Stimulated activated CD4-positive, alpha-beta T cell treated with anti-CD3 and anti-CD28 coated beads, Interleukin-2, amount 100 ng/mL, for 48 hours (primary cell): ENCODE measurements at places on chromosomes 11 and 22.

DNA sequence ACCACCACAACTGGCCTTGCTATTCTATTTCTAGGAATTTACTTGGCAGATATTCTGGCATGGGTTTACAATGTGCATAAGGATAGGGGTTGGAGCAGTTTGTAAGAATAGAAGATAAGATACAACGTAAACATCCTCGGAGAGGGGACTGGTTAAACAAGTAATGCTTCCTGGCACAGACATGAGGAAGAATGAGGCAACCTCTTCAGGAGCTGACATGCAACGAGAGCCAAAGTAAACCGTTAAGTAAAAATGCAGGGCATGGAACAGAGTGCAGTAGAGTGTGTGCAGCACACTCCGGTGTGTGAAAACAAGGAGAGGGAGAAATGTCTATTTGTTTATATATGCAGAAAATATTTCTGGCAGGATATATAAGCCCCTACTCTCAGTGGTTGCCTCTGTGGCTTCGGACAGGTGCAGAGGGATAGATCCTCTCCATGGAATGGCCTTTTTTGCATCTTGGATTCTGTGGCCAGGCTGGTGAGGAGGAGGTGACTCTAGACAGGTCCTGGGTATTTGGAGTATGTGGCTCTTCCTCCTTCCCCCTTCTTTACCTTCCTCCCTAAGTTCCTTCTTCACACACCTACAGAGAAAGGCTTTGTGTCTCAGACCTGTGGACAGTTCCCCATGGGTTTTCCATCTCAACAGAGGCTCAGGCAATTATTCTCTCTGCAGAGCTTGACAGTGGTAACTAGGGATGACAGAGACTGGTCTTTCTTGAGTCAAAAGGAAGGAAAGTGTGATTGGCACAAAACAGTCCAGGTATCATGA lies 2.5 kb downstream of the RAB36 start:
- DNase-seq: no peak

GRCh38 chr11:27701355-27702105 lies 1.3 kb upstream of the BDNF start:
- DNase-seq: no peak

DNA sequence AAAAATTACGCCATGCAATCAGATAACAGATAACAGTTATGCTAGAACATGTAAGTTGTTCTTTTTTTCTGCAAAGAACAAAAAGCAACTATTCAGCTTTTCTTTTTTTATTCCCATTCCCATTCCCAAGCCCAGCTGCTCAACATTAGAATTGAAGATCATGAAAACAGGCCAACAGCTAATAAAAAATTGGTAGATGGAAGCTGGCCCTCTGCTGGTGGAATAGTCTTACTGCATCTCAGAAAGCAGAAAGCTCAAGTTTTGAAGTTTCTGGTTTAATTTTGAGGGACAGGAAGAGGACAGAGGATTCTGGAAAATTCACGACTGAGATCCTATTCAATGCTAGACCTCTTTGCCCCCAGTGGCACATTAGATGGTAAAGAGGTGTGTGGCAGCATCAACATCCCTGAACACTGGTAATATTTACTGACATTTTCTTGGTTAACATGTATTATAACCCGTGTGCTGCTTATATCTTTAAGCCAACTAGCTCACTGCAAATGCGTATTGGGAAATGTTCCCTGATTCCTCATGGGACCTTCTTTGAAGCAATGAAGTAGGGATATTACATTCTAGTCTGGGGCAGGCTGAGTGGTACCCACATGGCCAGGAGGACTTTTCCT lies 591.2 kb downstream of the OPCML start:
- no peak for DNase-seq

DNA sequence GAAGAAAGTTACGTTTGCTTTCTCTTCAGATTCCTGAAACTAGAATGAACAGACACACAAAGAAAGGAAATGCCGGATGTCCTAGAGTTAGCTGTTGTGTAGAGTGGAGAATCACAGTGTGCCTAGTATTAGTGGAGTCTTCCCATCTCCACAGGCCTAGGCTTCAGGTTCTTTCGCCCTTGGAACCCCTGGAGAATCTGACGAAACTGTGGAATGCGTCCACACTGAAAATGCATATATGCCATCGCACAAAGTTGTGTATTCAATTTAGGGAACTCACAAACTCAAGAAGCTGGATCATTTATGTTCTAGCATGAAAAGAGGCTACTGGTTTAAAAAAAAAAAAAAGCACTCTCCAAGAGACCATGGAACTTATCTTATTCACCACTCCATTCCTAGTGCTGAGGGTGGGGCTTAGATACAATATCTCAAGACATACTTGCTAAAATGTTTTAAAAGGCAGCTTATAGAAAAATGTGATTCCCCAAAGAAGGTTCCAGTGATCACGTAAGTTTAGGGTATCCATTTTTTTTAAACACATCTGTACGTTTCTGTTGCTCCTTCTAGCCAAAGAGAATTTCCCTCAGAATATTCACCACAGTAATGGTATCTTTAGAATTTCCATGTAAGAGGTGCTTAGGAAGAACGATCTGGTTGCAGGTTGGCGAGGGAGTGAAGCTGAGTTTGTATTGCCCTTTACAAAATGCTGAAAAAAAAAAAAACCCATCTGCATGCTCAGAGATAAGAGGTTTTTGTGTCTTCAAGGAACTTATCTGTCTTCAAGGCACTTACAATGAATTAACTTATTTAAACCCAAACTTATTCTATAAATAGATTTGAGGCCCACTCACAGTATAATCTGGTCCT lies 20.0 kb downstream of the MAML2 start:
- DNase-seq: no peak

DNA sequence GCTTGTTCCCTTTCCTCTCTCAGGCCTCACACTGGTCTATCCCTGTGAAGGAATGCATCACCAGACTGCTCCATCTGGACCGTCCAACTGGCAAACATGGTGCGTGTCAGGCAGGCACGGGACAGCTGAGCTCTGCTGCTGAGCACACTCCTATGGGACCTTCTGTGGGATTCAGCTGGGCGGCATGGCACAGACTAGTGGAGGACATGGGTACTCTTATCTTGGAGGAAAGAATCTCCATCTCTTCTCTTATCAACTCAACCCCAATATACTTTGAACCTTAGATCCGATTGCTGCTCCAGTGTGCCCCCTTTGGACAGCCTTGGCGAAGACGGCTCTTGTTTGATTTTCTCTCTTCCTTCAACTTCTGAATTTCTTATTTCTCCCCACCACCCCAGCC lies 593.6 kb downstream of the ETS1 start:
- no peak for DNase-seq

GRCh38 chr22:35879351-35879750 lies 149.3 kb downstream of the RBFOX2 start:
- no peak for DNase-seq

GRCh38 chr22:32584650-32585049 lies 110.0 kb downstream of the FBXO7 start:
- DNase-seq: no peak

DNA sequence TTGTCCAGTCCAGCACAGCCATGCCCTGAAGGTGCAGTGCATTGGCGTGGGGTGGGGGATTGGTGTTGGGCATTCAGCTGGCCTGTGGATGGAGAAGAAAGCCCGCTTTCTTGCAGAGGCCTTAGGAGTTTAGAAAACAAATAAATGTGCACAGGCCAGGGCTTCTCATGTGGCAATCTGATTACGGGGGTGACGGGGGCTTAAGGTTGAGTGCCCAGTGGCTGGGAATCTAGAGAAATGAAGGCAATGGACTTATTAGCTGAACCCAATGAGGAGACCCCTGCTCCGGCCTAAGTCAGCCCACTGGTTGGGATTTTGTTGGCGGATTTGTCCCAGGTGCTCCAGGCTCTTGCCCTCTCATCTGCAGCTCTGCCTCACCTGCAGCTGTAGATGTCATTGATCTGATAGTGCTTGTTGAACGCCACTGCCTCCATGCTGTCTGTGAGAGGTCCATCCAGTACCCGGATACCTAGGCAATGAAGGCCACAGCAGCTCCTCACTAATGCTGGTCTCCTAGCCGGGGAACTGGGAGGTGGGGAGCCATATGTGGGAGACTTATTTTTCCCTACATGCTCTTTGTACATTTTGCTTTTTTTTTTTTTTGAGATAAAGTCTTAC lies 6.2 kb downstream of the PCSK7 start:
- DNase-seq: no peak

DNA sequence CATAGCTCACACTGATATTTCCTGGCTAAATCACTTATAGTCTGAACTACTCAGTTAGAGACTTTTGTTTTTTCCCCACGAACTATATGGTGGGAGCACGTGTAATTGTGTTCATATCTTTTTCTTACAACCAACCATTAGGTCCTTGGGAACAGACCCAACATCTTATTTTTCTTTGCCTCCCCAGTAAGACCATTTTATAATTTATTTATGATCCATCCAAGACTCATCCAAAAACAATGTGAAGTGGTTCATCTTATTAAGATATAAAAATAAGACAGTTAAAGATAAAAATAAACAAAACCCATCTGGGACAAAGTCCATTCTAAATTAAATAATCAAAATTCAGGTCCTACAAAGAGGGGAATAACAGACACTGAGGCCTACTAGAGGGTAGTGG lies 90.8 kb downstream of the FAM168A start:
- no peak for DNase-seq

- no peak for DNase-seq
Measured at GRCh38 chr11:129443276-129443675, 67.6 kb downstream of the BARX2 start.

GRCh38 chr11:65439331-65440181 lies 17.0 kb downstream of the NEAT1 start:
- no peak for DNase-seq

GRCh38 chr11:86418106-86418505 lies 43.4 kb downstream of the CCDC81 start:
- DNase-seq: no peak

GRCh38 chr11:125433454-125434121 lies 62.5 kb downstream of the FEZ1 start:
- no peak for DNase-seq

DNA sequence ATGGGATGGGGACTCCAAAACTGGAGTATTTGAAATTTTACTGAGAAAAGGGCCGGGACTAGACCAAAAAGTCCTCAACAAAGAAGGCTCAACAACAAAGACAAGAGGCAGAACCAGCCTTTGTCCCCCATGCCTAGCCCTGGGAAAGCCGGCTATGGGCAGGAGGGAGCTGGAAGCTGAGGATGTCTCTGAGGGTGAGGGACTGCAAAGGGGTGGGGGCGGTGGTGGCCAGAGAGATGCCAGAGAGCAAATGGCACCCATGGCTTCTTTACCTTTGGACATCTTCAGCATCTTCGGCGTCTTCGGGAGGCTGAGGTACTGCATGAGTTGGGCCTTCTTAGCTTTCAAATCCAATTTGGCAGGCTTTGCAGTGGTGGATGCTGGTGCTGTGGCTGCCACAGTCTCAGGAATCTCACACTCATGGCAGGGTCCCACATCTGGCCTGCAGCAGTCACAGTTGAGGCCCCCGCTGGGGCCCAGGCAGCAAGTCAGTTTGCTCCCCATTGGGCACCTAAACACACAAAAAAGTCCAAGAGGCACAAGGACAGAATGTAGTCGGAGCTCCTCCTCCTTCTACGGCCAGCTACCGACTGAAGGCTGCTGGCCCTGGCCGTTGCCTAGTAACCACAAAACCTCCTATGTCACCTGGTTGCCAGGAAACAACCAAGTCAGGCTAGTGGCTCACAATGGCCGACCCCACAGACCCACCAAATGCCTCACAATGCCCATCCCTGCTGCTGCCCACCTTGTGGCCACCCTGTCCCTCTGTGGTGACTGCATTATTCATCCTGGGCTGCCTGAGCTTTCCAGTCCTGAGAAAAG lies at the start of gene C22orf42:
C22orf42 (minus strand) TSS at position 592 of the 822 bp plus-strand sequence; CDS start at position 504, 88 bp downstream.
- DNase-seq: no peak

DNA sequence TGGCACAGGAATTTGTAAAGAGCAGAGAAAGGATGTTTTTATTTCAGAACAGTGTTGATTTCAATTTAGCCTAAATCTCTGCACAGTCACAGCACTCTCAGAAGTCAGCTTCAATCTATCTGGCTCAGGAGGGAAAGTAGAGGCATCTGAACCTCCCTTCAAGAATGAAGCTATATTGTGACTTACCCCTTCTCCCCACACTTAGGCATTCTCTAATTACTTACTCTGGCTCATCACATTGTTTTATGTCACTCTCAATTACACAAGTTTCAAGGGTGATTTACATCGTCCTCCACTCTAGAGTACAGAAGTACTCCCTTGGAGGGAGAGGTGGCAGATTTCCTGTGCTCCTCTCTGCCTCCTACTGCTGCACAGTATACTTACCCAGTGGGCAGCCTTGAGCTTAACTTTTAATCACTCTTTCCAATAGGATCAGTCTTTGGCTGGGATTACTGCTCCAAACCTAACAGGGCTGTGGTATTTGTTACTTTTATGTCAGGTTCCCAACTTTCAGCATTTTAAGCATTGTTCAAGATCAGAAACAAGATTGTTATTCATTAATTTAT lies 211.4 kb downstream of the AASDHPPT start:
- DNase-seq: no peak

DNA sequence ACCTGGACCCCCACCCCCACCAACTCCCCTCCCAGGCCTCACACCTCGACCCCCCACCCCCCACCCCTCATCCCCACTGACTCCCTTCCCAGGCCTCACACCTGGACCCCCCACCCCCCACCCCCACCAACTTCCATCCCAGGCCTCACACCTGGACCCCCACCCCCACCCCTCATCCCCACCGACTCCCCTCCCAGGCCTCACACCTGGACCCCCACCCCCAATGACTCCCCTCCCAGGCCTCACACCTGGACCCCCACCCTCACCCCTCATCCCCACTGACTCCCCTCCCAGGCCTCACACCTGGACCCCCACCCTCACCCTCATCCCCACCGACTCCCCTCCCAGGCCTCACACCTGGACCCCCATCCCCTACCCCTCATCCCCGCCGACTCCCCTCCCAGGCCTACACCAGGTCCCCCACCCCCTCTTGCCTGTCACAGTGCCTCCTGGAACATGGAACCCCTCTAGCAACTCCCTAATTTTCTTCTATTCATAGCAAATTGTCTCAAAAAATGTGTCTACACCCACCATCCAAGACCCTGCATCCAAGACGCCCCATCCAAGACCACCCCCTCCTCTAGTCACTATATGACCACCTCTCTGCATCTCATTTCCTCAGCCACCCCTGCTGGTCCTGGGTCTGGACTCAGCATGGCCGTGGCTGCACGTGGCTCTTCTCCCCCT lies 36.9 kb upstream of the BRSK2 start:
- no peak for DNase-seq

GRCh38 chr11:9231848-9232177 lies 33.3 kb downstream of the DENND5A start:
- DNase-seq: no peak

- DNase-seq: no peak
Measured at GRCh38 chr11:74072721-74073120, 63.8 kb upstream of the UCP3 start.

DNA sequence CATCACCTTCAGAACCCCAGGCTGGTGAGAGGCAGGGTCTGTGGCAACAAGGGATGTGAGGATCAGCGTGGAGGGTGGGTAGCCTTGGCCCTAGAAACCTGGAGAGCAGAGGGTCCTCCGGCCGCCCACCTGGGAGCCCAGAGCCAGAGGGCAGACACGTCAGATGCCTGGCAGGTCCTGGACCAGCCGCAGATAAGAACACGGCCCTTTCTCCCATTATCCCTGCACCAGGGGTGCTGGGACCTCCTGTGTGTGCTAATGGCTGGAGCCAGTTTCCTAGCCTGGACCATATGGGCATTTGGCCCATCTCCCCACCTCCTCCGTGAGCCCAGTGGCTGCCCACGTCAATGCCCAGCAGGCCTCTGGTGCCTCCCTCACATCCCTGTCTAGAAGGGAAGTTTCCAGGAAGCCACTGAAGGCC lies 88.4 kb downstream of the MORC2 start:
- no peak for DNase-seq

- no peak for DNase-seq
Measured at GRCh38 chr22:21687685-21688259, 22.0 kb downstream of the PPIL2 start.

- DNase-seq: no peak
Measured at GRCh38 chr22:25028841-25029141, 76.3 kb downstream of the KIAA1671 start.

- peak; percentile 39 for DNase-seq
Measured at GRCh38 chr22:46737976-46738646, at the start of gene CERK. Gene CERK (minus strand): TSS chr22:46738252. CDS start chr22:46738148, 104 bp downstream.
